ENCODE measurements at places on chromosomes 12 and 14.
A peak's percentile ranks its signal among the peaks of the same experiment; 100 is the strongest.

GRCh38 chr14:61860294-61860918 is 98.2 kb downstream of the SNAPC1 start:
- peak; percentile 68 for DNase-seq

DNA sequence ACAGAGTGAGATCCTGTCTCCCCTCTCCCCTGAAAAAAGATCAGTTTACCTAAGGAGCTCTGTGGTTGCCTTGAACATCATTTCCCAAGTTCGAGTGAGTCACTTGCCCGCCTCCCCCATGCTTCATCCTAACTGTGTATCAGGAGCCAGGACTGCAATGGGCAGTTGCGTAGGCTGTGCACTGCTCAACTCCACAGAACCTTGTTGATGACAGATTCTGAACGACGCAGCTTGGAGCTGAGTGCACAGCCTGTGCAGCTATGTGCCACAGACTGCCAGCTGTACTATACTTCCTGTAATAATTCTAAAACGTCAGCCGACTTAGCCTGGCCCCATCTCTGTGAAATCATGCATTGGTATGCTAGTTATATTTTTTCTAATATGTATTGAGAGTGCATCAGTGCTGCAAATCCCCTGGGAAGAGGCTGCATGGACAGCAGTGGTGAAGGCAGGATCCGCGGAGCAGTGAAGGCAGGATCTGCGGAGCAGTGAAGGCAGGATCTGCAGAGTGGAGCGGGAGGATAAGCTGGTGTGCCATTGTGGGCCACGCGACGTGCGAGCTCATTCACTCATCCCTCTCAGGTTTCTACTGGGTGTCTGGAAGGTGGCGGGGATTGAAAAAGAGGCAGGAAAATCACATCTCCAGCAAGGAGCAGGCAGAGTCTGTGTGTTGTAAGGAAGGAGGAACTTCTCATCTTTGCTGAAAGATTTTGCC is 80.8 kb downstream of the GALNT9 start:
- no peak for DNase-seq

- no peak for DNase-seq
These were observed 53.0 kb downstream of the SAV1 start for GRCh38 chr14:50615056-50615455.

DNA sequence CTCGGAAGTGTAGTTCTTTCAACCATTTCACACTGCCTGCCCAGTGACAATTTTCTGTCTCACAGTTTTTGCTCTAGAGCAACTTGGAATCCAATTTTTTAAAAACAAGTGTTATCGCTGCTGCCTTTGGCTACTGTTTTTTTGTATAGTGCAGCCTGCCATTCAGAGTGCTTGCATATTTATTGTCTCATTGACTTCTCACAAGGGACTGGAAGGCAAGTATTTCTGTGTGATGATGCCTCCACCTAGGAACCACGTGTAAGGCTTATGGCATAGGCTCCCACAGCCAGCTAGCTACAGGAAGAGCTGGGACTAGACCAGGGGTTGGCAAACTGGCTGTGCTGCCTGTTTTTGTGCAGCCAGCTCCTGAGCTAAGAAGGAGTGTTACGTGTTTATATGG is 903 bp downstream of the PARPBP start:
- DNase-seq = peak; percentile 8

- no peak for DNase-seq
These were observed 85.5 kb upstream of the TRAF3 start for GRCh38 chr14:102691763-102692162.

- DNase-seq = no peak
These were observed 4.1 kb upstream of the KIF26A start for GRCh38 chr14:104134061-104134965.

DNA sequence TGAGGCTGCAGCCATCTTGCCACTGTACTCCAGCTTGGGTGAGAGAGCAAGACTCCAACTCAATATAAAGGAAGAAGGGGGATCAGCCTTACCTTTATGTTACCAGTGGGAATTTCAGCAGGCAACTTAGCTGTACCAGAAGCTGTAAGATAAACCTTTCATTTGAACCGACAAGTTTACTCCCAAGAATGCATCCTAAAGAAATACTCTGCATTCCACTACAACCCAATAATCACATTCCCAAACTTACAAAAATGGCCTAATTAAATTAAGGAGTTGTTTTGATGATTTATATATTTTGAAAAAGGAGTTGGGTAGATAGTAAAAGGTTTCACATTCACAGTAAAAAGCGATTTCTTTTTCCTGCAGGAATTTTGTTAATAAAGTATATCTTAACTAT is 241.4 kb downstream of the TTC8 start:
- no peak for DNase-seq

Measured in endothelial cell (in vitro differentiated cells).